PC-3 (cell line): ENCODE measurements at places on chromosomes 1 and 21. TPM values are rescaled to one million over a fixed set of nuclear protein-coding genes. Genes with fewer than 3 reads are reported as not detected.
A peak's percentile ranks its signal among the peaks of the same experiment; 100 is the strongest.

The KCTD3 gene
- total RNA-seq: 48.4 and 52.8 TPM in 2 replicates

- no peak for DNase-seq
Measured at GRCh38 chr1:204983881-204984280, 59.1 kb upstream of the CNTN2 start.

GRCh38 chr1:102595106-102595505 is 513.2 kb downstream of the COL11A1 start:
- no peak for DNase-seq

DNA sequence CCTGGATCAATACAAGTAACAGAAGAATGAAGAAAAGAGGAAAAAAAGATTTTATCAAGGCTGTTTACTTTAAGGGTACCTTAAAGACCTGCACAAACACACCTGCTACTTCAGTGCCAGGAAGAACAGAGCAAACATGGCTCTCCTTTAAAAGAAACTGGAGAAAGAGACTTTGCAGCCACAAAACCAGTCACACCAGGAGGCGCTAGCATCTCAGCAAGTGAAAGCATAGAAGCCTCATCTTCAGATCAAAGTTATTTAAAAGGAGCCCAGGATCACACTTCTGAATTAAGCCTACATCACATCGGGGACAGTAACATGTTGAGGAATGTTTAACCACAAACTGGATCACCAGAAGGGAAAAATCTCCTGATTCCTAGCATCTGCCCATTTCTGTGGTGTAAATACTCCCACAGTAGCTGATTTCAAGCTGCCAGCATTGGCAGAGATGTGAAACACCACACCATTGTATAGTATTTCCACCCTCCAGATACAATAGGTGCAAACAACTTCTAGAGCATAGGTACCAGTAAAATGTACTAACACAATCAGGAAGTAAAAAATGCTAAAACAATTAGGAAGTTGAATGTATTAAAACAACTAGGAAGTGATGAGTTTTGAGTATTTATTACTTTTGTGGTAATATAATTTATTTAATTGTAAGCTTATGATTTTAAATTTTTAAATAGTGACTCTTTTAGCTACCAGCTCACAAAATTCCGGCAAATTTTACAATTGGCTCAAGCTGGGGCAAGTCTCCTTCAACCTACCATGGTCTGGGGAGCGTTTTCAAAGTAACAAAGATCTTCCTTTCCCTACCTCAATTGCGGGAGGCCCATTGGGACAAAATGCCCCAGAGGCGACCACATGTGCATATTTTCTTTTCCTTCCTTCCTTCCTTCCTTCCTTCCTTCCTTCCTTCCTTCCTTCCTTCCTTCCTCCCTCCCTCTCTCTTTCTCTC is 105.3 kb upstream of the CLDN14 start:
- peak; percentile 57 for DNase-seq

GRCh38 chr1:2554621-2555387 is 1.4 kb upstream of the TNFRSF14 start:
- peak; percentile 34 for DNase-seq

GRCh38 chr1:22540337-22540736 is 23.0 kb upstream of the EPHA8 start:
- DNase-seq: no peak
